NCI-H226 (cell line): ENCODE measurements at places on chromosomes 2 and 18.

DNA sequence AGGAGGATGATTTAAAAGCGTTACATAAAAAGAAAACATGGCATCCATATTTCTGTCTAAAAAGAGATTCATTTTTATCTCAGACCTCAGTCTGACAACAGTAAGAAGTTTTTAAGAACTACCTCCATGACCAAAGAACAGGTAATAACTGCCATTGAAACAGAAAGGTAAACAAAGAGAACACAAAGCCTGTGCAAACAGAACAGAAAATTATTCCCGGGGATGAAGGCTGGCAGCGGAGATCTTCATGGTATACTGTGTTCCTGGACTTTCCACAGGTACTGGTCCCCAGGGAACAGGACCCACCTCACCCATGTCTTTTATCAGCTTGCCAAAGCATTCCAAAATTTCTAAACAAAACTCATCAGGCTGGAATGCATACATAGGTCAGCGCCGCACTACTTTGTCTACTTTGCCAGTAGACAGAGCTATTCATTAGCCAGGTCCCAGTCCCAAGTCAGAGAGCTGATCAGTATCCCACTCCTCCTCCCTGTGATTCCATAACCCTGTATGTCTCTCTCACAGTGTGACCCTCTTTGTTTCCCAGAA lies 277.3 kb downstream of the MBD2 start:
- DNase-seq: peak; percentile 33

GRCh38 chr2:15145046-15145817 lies 415.9 kb downstream of the NBAS start:
- no peak for DNase-seq

GRCh38 chr2:231387904-231388724 lies 7.4 kb upstream of the B3GNT7 start:
- no peak for DNase-seq

- peak; percentile 90 for DNase-seq
Measured at GRCh38 chr2:225091336-225091735, 49.1 kb upstream of the DOCK10 start.

DNA sequence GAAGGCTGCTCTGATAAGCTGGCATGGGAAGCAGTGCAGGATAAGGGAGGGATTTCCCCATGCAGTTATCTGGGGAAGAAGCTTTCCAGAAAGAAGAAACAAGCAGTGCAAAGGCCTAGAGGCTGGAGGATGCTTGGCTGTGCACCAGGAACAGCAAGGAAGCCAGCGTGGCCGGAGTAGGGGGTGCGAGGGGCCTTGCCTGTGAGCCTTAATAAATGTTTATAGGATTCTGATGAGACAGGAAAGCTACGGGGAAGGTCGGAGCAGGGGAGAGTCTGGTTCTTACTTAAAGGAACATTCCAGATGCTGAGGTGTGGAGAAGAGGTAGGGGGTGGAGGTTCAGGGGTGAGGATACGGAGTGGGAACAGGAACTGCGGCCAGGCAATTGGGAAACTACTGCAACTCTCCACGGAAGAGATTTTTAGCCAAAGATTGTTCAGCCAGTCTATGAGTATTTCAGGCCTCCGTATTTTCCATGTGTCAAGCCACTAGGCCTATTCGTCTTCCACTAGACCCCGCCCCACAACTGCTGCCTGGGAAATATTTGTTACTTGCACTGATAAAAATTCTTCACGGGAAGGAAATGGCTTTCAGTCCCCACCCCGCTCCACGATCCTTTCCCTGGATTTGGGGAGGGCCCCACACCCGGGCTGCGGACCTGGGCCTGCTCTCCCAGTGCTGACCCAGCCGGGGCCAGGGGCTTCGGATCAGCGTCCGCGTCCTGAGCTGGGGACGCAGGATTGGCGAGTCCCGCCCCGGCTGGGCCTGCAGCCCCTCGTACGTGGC lies 516 bp downstream of the EIF2AK2 start:
- peak; percentile 52 for DNase-seq

DNA sequence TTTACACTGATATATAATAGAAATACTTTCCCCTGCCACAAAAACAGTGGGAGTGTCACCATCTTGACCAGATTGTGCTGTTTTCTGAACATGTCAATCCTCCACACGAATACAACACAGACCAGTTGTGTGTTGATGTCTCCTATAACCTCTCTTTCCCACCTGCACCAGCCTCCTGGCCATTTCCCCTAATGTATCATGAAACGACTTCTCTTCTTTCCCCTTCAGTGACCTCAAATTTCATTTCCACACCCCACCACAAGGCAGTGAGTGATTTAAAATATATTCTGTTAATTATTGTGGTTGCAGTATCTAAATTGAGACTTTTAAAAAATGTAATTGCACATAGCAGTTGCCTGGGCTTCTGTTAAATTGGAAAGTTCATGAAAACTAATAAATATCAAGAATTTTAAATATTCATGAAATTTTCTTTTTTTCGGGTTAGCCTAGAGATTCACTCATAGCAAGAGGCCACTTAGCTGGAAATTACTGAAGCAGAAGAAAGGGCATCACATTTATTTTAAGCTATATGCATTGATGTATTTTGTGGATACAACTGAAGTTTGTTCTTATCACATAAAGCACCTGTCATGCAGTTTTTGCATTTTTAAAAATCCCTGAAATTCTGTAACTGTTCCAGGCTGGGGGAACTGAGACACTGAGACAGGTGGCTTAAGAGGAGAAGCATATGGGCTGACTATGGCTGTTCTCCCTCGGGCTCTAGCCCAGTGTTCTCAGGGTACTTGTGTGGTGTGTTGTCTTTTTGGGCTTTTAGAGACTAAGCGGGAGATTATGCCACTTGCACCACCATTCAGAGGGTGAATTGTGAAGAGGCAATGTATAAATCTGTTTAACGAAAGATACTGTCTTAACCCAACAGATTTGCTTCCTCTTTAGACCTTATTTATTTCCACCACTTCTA lies 15.9 kb downstream of the FAM171B start:
- DNase-seq: no peak

DNA sequence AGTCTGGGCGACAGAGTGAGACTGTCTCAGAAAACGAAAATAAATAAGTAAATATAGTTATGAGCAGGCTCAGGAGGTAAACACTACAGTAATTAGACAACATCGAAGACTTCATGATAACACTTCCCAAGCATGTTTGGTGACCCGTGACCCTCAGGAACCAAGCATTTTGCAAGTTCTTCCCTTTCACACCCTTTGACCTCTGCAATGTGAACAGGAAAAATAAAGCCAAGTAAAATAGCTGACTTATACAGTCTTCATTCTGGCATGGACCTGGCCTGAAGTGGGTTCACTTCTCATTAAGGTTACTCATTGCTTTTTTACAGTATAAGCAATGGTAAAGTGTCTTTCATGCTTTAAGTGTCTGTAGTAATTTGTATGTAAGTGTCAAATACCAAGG lies 15.3 kb upstream of the TGIF1 start:
- no peak for DNase-seq

DNA sequence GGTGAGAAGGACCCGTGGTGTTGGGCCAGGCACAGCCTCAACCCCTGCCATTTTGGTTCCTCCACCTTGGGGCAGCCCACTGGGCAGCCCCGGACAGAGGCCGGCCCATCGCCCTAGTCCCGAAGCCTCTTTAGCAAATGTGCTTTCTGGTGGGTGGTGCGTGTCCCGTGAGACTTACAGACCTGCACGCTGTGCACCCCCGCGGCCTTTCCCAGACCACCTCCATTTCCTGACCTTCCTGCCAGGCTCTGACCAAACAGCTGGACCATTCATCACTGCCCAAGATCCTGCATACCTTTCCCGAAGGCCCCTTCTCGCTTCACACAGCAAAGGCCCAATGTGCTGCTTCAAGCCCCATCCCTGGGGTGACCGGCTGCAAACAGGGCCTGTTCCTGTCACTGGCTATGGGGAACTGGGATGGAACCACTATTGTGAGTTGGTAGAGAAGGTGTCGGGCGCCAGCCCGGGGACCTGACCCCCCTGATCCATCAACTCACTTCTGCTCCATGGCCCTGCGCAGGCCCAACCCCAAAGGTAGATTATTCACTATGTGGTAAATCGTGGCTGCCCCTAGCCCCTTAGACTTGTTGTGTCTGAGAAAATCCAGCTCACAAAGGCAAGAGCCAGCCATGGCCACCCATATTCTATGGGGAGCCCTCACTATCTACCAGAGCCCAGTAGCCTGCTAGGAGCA lies 341.0 kb downstream of the EIPR1 start:
- DNase-seq: no peak

GRCh38 chr18:63147973-63148372 lies 171.6 kb downstream of the BCL2 start:
- DNase-seq: no peak

- no peak for DNase-seq
Measured at GRCh38 chr2:204250692-204251091, 294.6 kb upstream of the PARD3B start.

DNA sequence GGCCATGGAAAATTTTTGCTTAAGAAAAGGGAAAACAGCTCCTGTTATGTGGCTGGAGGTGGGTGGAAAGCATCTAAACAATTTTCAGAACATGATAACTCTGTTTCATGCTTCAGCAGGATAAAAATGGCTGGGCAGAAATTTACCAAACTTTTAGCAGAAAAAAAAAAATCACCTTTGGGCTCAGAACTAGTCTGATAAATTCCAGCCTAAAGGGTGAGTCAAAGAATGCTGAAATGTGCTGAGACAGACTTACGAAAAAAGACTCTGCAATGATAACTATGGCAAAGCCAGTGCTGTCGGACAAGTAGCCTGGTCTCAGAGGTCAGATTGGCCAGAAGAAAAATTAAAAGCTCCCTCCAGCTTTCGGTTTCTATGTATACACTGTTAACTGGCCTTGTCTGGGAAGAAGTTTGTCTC lies 123.6 kb downstream of the LRATD1 start:
- no peak for DNase-seq

DNA sequence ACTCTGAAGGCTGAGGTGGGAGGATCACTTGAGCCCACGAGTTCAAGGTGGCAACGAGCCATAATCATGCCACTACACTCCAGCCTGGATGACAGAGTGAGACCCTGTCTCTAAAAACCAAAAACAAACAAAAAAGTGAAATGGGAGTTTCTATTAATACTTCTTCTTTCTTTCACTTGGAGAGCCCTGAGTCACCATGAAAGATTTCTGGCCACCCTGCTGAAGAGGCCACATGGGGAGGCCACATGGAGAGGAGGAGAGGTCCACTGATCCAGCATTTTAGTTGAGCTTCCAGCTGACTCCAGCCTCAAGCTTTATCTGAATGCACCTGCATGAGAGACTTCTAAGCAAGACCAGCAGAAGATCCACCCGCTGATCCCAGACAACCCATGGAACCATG lies 74.2 kb upstream of the LAPTM4A start:
- no peak for DNase-seq

- DNase-seq: no peak
Measured at GRCh38 chr2:13818002-13818401, 814.5 kb upstream of the LRATD1 start.

- DNase-seq: no peak
Measured at GRCh38 chr2:2942225-2942624, 435.4 kb downstream of the EIPR1 start.

- DNase-seq: no peak
Measured at GRCh38 chr18:47470941-47471340, 219.5 kb upstream of the SKOR2 start.

DNA sequence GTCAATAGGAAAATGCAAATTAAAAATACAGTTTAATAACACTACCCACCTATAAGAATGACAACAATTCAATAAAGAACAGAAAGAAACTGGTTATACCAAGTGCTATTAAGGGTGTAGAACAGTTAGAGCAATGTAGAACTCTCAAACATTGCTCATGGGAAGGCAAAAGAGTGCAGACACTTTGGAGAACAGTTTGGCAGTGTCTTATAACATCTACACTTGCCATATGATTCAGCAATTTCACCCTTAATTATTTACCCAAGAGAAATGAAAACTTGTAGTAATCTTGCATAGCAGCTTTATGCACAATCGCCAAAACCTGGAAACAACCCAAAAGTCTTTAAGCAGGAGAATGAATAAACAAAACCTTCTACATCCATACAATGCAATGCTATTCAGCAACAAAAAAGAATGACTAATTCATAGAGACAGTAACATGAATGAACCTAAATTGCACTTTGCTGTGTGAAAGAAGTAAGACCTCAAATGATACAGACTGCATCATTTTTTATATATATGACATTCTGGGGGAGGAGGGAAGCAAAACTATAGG lies 455.2 kb downstream of the THSD7B start:
- no peak for DNase-seq

DNA sequence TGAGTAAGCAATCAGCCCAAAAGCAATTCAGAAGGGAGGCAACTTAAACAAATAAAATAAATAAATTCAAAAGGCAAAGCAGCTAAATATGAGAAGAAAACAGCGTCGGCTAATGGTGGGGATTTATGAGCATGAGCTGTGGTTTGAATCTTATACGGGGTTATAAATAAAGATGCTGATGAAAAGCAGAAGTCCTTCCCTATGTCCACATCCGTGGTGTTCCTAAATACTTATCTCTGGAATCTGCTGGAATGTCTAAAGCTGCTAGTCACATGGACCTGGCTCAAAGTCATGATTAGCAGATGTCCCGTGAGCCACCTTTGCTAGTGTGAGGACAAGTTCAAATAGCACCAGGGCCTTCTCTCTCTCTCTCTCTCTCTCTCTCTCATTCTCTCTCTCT lies 33.8 kb downstream of the SMIM21 start:
- no peak for DNase-seq

GRCh38 chr2:84495539-84496146 lies 20.7 kb upstream of the DNAH6 start:
- peak; percentile 31 for DNase-seq

DNA sequence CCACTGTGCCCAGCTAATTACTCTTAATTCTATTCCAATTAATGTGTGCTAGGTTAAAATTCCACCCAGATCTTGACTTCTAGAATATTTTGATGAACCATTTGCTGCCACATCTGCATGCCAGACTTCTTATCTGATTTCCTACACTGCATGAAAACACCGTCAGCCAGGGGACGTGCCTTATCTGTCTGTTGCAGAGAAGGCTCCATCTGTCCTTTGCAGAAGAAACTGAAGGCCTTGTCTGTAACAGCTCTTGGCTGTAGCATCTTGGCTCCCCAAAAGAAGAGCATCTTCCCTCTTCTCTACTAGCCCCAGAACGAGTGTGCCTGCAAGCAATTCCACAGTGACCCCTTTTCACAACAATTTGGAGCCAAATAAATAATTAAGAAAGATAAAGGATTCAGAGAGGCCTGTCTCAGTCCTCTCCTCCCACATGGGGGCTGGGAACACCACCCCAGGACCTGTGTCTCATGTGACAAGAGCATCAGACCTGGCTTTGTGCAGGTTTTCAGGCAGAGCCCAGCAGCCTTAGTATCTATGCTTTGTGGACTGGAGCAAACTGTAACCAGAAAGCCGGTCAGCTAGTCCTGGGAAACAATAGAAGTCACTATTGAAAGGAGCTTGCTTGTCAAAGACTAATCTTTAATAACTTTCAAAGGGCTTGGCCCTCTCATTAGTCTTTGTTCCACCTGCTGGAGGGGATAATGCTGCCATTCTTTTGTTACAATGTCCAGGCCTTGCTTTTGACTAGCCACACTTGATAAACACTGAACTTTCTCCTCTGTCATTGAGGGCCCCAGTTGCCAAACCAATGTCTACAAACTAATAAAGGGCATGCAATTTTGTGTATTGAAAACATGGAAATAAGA lies 84.0 kb upstream of the NEUROD1 start:
- DNase-seq: no peak

GRCh38 chr2:48933828-48934497 lies 178.4 kb upstream of the LHCGR start:
- DNase-seq: no peak

- no peak for DNase-seq
Measured at GRCh38 chr2:82494739-82495138, 1964.3 kb downstream of the SUCLG1 start.

- no peak for DNase-seq
Measured at GRCh38 chr18:76613053-76613754, 118.2 kb upstream of the ZNF516 start.
